ENCODE measurements at places on chromosomes 11 and 22.

GRCh38 chr11:111331711-111332479, 33.5 kb downstream of the POU2AF3 start:
- no peak for DNase-seq

DNA sequence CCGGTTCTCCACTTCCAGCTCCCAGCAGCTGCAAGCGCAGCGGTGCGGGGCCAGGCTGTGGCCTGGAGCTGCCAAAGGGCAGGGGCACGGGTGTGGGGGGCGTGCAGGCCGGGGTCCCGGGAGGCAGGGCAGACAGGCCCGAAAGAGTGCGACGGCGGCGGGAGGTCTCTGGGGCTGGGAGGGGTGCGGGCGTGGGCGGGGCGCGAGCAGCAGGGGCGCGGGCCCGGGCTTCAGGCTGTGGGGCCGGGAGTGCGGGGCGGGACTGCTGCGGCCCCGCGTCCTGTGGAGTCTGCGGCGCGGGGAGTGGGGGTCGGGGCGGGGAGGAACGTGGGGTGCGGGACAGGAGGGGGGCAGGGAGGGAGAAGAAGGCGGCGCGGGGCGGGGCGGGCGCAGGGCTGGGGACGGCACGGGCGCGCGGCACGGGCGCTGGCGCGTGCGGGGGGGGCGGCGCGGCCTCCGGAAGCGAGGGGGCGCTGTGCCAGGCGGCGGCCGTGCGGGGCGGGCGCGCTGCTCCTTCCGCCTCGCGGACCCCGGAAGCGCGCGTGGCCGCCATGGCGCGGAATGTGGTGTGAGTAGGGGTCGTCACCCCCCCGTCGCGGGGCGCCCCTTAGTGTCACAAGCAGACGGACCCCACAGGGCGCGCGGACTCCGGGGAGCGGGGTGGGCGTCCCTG, at the start of gene MRPL23:
TSS of gene MRPL23 (plus strand) at position 521 of the 673 bp plus-strand sequence. CDS start at position 552, 31 bp downstream.
- peak; percentile 26 for DNase-seq

DNA sequence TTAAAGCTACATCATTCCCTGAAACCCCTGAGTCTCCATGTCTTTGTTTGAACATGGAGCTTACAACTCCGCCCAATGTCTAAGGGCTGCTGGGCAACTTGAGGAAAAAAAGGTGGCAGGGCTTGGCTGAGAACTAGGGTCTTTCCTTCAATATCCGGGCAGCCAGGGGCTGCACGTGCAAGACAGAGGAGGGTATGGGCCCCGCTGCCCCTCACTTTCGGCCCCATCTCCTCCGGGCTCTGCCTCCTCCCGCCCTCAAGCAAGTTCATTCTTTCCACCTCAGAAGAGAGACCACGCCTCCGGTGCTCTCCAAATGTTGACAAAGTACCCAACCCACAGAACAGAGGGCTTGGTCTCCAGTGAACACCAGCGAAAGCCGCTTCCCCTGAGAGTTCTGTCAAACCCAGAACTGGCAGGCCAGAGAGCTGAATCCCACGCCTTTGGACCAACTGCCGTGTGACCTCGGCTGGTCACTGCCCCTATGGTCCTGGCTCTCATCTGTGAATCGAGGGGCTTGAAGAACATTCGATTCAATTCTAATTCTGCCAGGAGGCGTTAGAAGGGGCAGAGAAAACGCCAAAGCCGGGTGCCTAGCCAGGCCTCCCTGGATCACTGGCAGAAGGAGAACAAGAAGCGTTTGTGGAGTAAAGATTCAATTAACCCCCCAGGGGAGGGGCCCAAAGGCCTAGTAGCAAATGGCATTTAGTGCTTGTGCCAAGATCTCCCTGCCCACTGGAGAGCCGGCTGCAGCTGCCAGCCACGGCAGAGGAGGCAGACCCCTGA, 7.3 kb downstream of the PDGFB start:
- peak; percentile 27 for DNase-seq

DNA sequence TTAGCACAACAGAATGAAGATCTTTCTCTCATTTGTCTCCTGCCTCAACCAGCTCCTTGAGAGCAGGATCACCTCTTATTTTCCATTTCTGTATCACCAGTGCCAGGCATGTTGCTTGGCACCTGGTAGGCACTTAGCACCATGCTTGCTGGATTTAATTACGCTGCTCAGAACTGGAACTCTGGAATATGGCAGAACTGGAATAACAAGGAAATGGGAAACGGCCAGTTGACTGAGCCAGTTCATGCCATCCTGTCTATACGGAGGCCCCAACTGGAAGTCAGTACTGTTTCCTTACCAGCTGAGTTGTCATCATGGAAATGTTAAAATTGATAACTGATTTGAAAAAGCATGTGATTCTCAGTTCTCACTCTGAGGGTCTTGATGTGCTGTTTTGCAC, 69.5 kb upstream of the YWHAH start:
- no peak for DNase-seq

- DNase-seq: no peak
Measured at GRCh38 chr11:36356201-36356600, 60.1 kb downstream of the PRR5L start.

- DNase-seq: no peak
Measured at GRCh38 chr22:31488988-31489617, 539 bp downstream of the EIF4ENIF1 start.

DNA sequence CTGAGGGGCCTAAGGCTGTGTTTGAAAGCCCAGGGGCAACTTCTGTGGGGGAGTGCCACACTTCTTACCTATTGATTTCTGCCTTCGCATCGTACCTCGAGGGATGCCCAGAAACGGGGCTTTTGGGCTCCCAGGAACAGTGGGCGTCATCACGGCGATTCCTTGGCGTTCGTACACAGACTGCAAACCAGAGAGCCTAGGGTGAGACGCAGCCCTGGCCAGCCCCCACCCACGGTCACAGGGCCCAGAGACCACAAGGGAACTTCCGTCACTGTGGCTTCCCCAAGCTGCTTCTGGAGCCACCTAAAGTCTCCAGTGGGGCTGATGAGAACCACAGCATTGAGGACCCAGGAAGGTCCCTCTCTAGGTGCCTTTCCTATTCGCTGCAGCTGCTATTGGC, 91.9 kb downstream of the CTTN start:
- no peak for DNase-seq

- no peak for DNase-seq
Measured at GRCh38 chr11:95212609-95213008, 18.4 kb downstream of the SESN3 start.

GRCh38 chr11:32426819-32427615, 8.3 kb downstream of the WT1 start:
- DNase-seq: no peak

- DNase-seq: peak; percentile 56
Measured at GRCh38 chr11:115324581-115325432, 179.4 kb downstream of the CADM1 start.

GRCh38 chr11:1442163-1442562, 44.4 kb downstream of the MOB2 start:
- no peak for DNase-seq

DNA sequence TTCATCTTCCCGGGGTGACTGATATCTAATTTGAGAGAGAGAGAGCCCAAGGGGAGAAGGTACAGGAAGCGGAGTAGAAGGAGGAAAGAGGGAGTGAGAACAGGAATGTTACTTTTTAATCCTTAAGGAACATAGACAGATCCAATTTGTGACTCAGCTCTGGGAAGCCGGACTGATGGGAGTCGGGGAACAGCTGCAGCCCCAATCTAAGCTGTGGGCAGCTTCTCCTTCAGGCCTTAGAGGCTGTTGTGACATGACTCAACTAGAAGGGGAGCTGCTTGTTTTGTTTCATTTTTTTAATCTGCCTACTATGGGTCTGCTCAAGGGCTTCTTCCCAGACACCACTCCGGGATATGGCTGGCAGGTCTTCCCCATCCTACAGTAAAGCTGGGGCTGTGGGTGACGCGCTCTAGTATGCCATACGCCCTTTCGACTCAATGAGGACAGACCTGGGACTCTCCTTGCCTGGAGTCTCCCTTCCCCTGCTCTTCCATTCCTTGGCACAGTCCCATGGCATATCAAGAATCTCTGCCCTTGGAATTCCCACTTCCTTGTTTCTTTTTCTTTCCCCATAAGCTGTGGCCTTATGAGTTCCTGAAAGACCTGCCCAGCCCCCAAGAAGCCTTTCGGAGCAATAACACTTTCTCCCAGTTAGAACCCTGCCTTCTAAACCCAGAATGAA, 103.3 kb upstream of the AKIP1 start:
- no peak for DNase-seq

DNA sequence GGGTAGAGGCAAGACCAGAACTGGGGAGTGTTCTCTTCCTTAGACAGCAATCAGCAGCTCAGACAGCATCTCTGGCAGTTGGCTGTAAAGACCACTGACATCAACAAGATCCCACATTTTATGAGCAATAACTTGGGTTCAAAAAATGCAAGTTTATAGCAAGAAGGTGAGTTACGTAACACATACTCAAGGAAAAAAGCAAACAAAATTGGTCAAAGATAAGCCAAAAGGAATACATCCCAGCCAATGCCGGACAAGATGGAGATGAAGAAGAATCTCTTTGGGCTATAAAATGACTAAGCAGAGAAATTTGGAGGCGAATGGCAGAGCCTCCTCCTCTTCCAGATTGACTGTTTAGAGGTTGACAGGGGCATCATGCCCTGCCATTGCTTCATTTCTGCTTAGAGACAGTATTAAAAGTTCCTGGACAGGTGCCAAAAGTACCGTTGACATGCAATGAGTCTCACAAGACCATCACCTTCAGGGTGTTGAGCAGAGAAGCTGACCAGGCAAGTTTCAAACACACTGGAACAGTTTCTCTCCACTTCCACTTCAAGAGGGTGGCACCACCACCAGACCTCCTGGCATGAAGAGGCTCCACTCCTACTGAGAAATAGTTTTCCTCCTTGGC, 55.9 kb downstream of the ENDOD1 start:
- DNase-seq: no peak

DNA sequence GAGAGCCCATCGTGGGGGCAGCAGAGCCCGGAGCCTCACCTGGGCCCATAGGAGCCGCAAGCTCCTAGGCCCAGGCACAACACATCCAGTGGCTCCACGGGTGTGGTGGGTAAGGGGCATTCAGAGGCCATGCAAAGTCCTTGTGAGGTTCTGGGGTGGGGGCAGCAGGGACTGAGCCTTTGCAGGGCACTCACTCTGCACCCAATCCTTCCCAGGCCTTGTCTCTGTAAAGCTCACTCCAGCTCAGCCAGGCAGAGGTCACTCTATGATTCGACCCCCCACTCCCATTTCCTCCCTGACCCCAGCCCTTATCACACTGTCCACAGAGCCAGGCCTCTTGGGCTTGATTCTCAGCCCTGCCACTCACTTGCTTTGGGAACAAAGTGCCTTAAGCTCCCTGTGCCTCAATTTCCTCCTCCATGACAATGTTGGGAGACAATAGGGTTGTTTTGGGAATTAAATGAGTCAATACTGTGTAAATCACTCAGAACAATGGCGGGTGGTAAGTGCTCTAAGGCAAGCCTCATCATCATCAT, 46.6 kb downstream of the LRRC32 start:
- DNase-seq: no peak

- DNase-seq: no peak
Measured at GRCh38 chr11:8908099-8908498, 2.9 kb upstream of the AKIP1 start.

- no peak for DNase-seq
Measured at GRCh38 chr22:25853501-25854284, 111.7 kb downstream of the MYO18B start.

GRCh38 chr11:40274017-40274416, 1185.4 kb downstream of the LRRC4C start:
- DNase-seq: no peak

DNA sequence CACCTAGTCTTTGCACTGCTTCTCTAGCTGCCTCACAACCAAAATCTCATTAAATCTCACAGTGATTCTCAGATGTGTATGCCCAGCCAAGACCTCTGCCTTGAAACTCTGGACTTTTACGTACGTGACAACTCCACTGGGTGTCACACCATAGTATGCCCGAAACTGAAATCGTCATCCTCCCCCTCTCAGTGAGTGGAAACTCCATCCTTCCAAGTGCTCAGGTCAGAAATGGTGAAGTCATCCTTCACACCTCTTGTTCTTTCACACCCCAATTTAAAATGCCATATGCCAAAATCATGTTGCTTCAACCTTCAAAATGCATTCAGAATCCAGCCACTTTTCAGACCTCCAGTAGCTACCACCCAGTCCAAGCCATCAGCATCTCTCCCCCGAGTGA, 42.5 kb downstream of the SFI1 start:
- DNase-seq: no peak

DNA sequence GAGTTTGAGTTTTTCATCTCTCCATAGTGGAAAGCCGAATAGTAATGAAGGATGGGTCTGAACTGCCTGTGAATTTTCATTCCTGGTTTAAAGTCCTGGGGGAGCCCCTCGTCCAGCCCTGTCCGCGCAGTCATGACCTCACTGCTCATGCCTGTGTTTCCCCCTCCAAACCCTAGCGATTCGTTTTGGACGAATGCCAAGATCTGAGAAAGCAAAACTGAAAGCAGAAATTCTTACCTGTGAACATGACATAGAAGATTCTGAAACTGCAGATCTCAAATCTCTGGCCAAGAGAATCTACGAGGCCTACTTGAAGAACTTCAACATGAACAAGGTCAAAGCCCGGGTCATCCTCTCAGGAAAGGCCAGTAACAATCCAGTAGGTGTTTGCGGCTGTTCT, 30.5 kb downstream of the CDPF1 start:
- peak; percentile 10 for DNase-seq

- no peak for DNase-seq
Measured at GRCh38 chr11:11669233-11669846, 47.5 kb upstream of the GALNT18 start.

GRCh38 chr11:6156628-6157359, 13.3 kb downstream of the OR52B2 start:
- DNase-seq: no peak

DNA sequence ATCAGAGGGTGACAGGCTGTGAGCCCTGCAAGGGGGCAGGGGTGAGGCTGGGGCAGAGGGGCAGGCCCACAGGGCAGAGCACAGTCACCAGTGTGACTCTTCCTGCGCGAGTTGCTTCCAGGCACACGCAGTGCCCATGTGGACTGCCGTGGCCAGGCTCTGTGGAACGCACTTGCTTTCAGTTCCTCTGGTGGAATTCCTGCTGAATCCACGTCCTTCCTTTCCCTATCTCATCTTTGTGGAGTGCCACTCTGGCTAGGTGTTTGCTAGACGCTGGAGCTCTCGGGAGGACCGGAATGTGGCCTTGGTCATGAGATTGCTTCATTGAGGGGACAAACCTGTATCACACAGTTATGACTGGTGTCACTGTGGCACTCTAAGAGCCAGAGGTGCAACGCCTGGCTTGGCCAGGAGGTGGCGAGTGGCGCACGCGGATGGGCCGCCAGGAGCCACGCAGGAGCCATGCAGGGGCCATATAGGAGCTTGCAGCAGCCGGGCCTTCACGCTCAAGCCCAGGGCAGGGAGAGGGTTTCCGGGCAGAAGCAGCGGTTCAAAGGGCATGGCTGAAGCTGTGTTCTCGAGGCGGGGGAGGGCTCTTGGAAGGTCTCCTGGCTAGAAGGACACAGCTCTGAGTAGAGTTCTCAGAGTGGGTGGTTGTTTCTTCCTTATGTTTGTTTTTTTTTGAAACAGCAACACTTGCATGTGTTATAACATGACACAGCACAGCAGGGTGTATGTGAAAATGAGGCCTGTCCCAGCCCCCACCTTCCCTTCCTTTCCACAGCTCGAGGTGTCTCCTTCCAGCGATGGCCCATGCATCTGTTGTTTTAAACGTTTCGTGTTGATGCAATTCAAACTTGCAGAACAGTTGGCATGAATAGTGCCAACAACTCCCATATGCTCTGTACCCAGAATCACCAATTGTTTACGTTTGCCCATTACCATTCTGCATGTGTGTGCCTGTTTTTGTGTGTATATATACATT, 36.2 kb downstream of the TBC1D22A start:
- DNase-seq: peak; percentile 80
